T-helper 2 cell treated with Interferon-gamma antibody and Interleukin-4, amounts not matched to agents 100 ng/mL and 5 ng/mL, for 36 hours (primary cell): ENCODE measurements at places on chromosomes 11 and 22. TPM values are rescaled to one million over a fixed set of nuclear protein-coding genes. Genes with fewer than 3 reads are reported as not detected.

NPAS4 gene
- 0.27 and 0.61 TPM in 2 replicates for total RNA-seq

CCDC73 gene
- total RNA-seq, result 0.11 and 0.23 TPM in 2 replicates

RNF215 gene
- total RNA-seq, result 13.3 and 14.9 TPM in 2 replicates

ST13 gene
- 139 and 147 TPM in 2 replicates for total RNA-seq

CCDC15 gene
- total RNA-seq, result 9.3 and 9.5 TPM in 2 replicates

MMP27 gene
- not detected in 2 replicates for total RNA-seq

ZNF214 gene
- not detected in 2 replicates for total RNA-seq

ZNF280B gene
- 3.1 and 3.3 TPM in 2 replicates for total RNA-seq

KRTAP5-8 gene
- 0.16 TPM in 1 of 2 replicates, not detected in the other for total RNA-seq
